ENCODE measurements at places on chromosomes 1 and 21.

DNA sequence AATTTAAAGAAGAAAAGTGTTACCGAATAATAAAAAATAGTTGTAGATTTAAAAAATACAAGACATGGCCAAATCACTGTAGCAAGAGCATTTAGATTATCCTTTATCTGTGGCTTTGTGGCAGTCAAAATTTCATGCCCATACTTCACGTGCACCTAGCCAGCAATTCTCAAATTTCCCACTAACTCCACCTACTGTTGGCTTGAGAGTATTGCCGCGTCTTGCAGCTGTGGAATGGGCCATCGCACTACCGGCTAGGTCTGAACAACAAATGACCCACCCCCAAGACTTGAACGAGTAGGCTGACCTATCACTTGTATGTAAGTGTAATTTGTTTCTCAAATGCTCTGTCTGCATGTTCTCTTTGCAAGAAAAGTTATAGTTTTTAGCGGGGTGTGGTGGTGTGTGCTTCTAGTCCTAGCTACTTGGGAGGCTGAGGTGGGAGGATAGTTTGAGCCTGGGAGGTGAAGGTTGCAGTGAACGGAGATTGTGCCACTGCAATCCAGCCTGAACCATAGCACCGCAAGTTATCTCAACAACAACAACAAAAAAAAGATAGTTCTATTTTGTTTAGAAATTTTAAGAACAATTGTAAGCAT lies 4.1 kb downstream of the KRTAP13-4 start:
- peak; percentile 19 for DNase-seq

DNA sequence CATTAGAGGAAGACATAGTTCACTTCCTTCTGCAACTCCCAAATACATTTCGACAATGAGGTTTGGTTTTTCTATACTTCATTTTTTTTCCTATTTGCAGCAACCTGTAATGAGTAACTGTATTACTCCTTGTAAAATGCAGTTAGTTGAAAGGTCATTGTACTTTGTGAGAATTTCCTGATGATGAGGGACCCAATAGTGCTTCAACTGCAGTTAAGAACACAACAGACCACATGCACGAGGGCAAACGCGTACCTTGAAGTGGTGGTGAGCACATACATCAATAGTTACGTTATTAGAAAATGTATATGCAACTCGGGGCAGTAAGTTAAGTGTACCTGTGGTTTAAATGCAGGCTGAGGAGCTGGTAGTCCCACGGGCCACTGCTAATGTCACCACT lies 171.8 kb downstream of the GABPA start:
- no peak for DNase-seq

DNA sequence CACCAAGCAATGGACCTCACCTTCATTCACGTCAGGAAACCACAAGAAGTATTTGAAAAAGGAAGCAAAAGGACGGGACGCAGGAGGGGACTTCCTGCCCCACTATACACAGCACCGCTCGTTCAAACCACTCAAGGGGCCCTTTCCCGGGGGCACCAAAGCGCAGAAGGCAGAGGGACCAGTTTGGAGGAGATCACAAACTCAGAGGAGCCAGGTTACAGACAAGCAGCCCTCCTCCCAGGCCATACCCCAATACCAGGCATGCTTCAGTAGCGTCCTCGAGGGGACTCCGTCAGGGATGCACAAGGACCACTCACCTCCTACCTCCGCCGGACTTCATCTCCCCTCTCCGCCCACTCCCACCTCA lies 685 bp downstream of the CRTC2 start:
- DNase-seq = peak; percentile 13

DNA sequence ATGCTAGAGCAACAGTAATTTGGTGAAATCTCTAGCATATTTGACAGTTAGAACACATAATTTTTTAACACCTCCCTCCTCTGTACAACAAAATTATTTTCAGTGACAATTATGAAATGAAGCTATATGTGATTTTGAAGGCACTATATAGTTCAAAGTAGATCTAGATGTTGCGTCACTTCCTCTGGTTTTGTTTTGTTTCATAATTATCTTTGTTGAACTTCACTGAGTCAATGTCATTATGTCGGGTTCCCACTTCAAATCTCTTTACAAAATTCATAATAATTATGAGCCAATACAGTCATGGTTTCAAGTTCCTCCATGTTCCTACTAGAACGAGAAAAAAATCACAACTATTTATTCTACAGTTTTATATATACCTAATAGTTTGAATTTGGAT lies 254.8 kb upstream of the PLXNA2 start:
- no peak for DNase-seq

DNA sequence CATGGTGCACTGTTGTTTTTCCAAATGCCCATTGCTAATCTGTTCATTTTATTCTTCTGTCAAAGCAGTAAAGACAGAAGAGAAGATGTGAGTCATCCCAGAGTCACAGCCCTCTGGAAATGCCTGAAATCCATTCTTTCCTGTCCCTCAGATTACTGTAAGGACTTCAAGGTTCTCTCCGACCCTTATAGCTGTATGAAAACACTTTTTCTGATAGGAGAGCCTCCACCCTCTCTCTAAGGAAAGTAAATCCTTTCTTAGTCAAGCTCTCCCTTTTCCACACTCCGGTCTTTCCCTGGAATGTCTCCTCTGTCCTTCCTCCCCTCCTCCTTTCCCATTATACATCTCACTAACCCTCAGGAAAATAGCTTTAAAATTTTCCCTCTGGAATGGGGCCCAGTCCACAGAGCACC lies 3.5 kb upstream of the PRDX6 start:
- DNase-seq = no peak

- no peak for DNase-seq
Observed at GRCh38 chr1:19028546-19029129, 72.2 kb upstream of the IFFO2 start.

GRCh38 chr1:244836135-244836521 lies 670 bp downstream of the COX20 start:
- DNase-seq = no peak

- no peak for DNase-seq
Observed at GRCh38 chr1:216119600-216119999, 303.6 kb downstream of the USH2A start.

DNA sequence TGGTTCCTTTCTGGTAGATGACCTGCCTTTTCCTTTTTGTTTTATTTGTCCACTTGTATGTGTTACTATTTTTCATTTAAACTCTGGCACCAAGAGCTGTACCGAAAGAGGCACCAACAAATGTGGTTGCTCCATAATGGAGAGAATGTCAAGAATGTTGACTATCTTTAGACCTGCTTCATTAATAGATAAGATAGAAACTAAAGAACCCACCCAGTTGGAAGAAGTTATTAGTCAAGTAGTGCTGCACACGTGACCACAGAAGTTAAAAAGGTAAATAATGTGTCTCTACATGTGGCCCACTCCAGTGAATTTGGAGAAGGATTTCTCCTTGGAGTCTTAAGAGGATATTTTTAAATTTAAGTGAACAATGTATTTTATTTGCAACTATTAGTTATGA lies 9.3 kb downstream of the ATP1A1 start:
- DNase-seq = no peak

GRCh38 chr1:98490099-98490498 lies 171.4 kb upstream of the SNX7 start:
- DNase-seq = no peak

- no peak for DNase-seq
Observed at GRCh38 chr1:199669916-199670315, 357.6 kb upstream of the NR5A2 start.

GRCh38 chr21:46222436-46223116 lies 6.0 kb downstream of the LSS start:
- DNase-seq = no peak

- DNase-seq = peak; percentile 41
Observed at GRCh38 chr1:221263831-221264767, 384.9 kb downstream of the HLX start.

DNA sequence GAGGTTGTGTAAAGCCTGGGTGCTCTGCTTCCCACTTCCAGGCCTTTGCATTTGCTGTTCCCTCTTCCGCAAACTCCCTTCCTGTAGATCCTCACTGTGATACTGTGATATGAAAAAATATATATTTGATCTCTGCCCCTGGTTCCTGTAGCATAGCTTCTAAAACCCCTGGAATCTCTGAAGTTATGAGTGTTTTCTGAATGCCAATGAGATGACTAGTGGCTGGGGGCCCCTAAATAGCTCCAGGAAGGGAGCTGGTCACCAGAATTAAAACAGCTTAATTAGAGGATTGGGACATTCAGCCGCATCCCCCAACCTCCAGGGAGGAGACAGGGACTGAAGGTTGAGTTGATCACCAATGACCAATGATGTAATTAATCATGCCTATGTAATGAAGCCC lies 21.9 kb downstream of the DUSP10 start:
- DNase-seq = no peak

DNA sequence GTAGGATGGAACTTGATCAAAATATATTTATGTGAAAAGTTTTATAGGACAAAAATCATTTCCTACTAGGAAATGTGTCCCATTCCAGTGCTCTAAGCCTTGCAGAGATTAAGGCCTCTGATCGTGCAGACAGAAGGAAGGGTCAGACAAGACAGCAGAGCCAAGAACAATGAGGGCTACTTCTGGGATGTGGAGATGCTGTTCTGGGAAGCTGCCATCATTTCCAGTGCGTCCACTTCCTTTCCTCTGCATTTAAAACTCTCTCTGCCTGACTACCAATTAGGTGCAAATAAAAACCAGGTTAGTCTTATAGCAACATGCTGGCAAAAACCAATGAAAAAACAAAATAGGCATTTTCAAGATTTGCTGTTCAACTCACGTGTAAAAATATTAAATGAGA lies 36.1 kb downstream of the BEND5 start:
- DNase-seq = no peak

GRCh38 chr1:101316799-101317198 lies 80.0 kb downstream of the S1PR1 start:
- DNase-seq = no peak

DNA sequence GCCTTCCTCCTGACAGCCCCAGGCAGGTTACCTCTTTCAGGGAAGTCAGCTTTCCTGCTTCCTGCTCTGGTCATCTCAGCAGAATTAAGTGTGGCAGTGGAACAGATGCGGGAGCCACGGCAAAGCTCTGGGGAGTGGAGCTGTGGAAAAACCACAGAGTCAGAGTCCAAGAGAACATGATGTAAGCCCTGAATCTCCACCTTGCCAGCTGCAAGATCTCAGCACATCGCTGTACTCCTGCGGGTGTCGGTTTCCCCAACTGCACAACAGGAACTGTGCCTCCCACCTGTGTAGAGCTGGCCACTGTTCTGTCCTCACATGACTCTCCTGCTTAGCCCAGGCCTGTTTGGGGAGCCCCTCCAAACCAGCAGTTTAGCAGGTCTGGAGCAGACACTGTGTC lies 123.7 kb downstream of the MATN1 start:
- DNase-seq = no peak

GRCh38 chr21:38293765-38294164 lies 37.0 kb downstream of the KCNJ15 start:
- no peak for DNase-seq

DNA sequence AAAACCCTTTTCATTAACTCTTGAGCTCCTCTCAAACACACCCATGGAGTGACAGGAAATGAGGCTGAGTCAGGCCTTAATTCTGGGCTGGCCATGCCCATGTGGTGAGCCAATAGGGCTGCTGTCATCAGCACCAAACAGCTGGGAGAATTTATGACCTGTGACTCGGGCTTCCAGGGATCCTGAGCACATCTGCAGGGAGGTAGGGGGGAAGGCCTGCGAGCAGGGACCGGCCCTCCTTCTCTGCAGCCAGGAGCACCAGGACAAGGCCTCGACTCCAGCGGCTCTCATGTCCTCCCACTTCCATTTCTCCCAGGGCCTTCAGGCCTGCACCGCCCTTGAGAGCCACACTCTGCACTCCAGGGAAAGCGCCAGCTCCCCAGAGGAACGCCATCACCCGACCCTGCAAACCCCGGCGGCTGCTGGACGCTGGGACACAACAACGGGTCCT lies 14.6 kb downstream of the RIPK4 start:
- no peak for DNase-seq

DNA sequence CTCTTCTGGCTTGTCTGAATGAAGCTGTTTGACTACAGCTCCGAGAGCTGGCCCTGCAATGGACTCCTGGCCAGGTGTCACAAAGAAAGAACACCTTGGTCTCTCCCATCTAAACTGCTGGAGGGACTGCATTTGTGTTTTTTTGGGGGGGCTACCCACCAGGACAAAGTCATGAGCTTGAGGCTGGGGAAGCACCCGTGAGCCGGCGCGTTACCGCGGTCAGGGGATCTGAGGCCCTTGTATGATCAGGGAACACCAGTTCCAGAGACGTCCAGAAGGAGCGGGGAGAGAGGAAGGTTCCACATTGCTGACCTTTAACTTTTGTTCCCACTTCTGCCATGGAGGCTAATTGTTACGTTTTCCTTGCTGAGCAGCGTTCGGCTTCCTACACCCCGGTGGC lies 84.5 kb upstream of the C1orf174 start:
- DNase-seq = no peak

DNA sequence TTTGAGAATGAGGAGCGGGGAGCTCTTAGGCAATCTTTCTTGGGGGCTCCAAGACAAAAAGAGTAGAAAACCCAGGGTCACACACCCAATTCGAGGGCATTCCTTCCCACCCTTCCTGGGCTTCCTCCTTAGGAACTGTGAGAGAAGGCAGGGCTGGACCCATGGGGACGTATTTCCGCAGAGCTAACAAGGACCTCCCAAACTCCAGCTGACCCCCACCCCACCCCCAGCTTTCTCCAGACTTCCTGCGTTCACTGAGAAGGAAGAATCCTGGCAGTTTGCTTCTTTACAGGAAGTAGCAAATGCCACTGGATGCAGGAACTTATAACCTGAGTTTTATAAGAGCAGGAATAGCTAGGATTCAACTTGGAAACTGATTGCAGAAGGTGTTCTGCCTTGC lies 2.7 kb upstream of the LHX9 start:
- no peak for DNase-seq

DNA sequence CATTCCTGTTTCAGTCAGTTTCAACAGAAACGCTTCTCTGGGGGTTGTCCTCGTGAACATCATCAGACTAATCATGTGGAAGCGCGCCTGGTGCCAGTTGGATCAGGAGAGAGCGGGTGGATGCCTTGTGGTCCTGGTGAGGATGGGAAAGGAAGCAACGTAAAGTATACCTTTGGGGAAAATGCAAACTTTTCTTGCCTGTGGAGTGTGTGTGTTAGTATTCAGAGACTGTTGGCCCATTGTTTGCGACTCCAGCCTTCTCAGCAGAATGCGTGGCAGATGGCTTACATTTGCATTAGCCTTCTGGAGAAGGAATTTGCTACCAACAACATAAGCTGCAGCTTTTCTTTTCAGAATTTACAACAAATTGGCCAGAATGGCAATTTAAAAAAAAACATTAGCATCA lies 173.9 kb downstream of the RWDD3 start:
- DNase-seq = no peak

DNA sequence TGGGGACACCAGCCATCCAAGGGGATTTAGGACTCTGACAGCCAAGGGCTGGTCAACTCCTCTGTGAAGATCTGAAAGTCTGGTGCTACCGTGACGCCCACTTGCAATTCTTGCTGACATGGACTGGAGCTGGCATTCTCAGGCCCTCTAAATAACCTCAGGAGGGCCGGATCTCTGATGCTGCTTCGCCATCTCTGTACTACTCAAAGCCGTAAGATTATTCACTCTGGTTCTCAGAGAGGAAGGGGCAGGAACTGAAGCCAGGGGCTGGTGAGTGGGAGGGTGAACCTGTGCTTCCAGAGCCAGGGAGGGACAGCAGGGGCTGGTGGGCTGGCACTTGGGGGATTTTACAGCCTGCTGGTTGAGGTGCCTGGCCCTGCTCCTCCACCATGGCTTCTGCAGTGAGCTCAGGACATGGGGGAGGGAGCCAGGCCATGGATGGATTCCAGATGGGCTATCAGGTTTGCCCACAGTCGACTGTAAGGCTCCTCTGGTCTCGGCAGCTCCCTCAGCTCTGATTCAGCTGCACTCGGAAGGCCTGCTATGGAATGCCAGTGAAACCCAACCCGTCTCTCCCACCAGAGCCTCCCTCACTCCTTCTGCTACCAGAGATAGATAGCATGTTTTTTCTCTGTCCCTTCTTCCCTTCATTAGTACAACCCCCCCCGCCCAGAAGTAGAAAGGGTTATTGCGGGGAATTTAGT lies 84.5 kb downstream of the PLXNA2 start:
- no peak for DNase-seq
